ENCODE measurements at places on chromosomes 2 and 18.

DNA sequence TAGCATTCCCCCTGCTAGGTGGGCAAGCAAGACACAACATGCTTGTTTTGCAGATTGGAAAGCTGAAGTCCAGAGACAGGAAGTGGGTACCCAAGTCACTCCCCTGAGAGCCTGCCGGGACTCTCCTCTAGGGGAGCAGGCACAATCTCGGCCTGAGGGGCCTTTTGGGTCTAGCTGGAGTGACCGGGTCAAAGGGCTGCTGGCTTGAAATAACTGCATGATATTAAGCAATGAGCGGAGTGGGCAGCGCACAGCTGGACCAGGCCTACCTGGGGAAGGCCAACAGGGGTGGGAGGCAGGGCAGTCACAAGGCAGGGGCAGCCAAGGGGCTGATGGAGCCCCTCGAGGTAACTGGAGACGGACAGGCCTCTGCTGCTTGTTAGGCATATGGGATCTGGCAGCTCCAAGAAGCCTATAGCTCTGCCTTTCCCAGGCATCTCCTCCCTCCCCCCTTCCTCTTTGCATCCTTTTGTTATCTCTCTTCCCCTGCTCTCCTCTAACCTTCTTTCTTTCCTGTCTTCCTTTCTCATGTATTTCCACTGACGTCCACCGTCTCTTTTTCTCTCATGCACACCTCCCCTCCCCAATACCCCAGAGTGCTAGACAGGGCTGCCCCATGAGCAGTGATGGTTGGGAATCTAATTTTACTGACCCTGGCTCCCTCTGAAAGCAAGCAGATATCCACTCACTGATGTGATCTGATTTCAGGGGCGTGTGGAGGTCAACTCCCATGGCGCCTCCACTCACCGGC is 237.5 kb downstream of the LOXHD1 start:
- DNase-seq = no peak

DNA sequence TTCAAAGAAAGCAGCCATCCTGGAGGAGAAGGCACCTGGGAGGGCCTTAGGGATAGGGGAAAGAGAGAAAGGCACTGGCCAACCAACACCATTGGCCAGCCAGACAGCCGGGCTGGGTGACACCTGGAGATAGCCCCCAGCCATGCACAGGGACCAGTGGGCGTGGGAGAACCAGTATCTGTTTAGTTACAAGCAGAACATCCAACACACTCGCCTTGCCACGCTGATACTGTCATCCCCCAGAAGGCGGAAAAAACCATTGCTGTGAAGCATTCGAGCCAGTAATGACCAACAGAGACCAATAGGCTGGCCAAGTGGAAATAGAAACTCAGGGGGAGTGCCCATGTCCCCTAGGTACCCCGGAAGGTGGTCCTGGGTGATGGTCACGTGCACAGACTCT is 15.5 kb downstream of the ASPRV1 start:
- DNase-seq = no peak

GRCh38 chr2:133489641-133490410 is 78.4 kb downstream of the NCKAP5 start:
- no peak for DNase-seq

DNA sequence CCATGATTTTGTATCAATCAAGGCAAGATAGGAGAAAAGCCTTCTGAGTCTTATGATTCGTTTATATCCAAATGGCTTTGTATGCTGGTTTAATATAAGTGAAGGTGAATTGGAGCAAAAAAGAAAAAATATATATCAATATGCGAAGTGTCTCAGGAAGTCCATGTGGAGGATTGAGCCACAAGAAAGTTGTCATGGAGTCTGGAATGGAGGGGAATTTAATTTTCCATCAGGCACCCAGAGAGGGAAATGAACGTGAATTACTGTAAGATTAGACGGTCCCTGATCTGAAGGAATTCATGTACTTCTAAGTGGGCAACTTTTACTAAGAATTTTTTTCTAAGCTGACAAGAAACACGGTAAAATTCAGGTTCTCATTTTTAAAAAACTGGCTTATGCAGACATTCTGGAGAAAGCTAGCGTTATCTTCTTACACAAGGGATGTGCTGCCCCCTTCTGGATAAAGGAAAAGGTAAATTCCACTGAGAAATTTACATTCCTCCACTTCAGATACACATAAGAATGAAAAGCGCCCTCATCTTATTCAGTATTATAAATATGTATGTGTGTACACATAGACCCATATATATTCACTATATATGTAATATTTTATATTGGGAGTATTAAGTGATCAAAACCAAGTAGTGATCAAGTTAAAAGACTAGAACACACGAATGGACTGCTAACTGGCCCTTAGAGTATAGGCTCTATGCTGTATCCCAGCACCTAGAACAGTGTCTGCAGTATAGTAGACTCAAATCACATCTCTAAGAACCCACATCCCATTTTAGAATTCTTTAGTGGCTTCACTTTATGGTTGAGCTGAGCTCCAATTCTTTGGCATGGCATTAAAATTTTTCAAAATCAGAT is 289.0 kb upstream of the TFPI start:
- peak; percentile 42 for DNase-seq

DNA sequence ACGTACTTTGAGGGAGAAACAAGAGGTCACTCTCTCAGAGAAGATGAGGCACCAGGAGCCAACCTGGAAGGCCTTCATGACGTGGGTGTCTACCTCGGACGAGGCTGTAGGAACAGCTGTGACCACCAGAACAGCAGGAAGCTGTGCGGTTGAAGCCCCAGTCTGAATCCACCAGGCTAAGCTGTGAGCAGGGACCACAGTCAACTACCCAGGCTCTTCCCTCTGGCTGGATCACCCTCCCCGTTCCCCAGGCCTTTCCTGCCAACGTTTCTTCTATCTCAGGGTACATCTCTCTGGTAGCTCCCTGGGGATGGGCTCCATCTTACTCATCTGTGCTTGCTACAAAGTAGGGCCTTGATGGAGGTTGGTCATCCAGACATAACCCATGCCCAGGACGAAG is 36.8 kb upstream of the CYP27C1 start:
- no peak for DNase-seq

DNA sequence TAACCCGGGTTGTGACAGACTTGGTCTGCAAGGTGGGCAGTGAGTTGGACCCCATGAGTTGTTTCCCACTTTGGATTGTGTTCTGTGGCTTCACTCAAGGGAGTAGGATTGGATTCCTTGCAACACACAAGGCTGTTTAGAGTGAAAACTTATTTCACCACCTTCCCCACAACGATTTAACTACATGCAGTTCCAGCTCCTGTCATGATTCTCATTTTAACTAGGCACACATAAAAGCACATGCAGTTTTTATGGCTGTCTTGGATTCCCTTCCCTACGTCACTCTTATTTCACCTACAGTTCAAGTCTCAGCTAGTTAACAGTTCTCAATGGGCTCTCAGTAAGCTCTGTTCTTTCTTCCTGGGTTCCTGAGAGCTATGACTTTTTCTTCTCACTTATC is 15.9 kb downstream of the EFEMP1 start:
- DNase-seq = no peak

- no peak for DNase-seq
Measured at GRCh38 chr2:151972241-151973012, 126.4 kb downstream of the CACNB4 start.

GRCh38 chr2:237929979-237930378 is 36.8 kb upstream of the UBE2F start:
- DNase-seq = no peak

GRCh38 chr18:33051407-33051806 is 278.6 kb upstream of the KLHL14 start:
- DNase-seq = no peak

DNA sequence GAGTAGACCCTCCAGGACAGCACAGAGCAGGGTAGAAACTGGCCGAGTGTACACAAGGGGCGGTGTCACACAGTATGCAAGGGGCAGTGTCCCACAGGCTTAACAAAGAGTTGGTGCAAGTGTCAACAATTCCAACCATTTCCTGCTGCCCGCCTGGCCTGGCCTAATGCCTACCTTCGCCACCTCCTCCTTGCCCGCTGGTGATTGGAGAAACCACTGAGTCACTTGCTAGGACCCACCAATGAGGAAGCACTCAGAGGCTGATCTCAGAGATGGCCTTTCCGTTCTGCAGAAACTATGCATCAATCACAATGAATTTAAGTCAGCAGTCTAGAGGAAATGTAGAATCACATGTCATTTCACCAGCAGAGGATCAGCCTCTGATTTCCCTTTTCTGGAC is 263.3 kb upstream of the PKDCC start:
- DNase-seq = no peak

DNA sequence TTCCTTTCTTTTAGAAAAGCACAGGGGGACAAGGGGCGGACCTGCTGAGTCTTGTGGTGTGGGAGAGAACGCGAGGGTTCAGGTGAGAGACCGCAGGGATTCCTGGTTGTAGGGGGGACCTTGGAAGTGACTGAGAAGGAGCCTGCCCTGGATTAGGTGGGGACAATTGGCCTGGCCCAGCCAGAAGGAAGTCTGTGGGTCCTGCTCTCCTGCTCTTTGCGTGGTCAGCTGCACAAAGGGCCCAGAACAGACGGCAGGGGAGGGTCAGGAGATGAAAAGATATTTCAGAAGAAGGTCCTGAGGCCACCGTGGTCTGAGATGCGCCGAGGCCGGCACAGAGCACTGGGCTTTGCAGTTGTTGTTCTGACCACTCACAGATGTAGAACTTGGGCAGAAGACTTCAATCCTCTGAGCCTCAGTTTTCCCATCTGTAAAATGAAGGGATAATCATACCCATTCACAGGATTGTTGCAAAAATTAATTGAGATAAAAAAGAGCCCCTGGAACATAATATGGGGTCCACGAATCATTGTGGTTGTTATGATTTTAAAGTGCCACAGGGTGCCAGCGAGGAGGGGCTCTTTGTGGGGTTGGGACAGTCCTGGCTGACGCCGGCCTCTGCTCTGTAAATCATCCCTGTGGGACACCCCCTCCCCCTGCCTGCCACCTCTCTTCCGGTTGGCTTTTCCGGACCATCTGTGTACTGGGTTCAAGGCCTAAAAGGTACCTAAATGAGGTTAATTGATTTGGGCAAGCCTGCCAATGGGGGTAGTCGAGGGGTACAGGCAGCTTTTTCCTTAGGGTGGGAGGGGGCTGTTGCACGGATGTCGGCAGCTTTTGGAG is 1.8 kb downstream of the LPIN1 start:
- DNase-seq = no peak

DNA sequence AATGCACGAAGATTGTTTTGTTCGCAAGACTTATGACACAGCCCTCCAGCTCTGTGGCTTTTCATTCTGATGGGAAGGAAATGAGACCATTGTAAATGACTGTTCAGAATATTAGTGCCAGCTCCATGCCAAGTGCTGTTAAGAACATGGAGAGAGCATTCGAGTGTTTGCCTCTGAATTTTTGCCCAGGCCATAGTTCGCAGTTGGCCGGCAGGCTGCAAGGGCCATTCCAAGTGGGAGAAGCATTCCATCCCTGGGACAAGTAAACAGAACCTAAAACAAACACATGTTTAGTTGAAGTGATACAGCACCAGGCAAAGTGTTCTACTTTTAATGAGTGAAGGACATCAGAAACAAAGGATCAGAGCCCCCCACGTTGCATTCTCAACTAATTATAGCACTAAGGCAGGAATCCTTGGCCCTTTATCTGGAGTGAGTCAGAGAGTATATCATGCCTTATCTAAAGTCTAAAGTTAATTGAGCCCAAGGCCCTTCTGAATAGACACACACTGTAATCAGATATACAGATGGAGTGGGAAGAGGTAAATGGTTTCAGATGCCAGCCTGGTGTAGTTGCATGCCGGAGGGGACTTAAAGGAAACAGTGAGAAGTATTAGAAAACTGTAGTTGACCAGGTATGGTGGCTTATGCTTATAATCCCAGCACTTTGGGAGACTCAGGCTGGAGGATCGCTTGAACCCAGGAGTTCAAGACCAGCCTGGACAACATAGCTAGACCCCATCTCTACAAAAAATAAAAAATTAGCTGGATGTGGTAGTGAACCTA is 53.3 kb downstream of the NEDD4L start:
- DNase-seq = no peak

- no peak for DNase-seq
Measured at GRCh38 chr2:199777315-199777714, 73.7 kb downstream of the FTCDNL1 start.

DNA sequence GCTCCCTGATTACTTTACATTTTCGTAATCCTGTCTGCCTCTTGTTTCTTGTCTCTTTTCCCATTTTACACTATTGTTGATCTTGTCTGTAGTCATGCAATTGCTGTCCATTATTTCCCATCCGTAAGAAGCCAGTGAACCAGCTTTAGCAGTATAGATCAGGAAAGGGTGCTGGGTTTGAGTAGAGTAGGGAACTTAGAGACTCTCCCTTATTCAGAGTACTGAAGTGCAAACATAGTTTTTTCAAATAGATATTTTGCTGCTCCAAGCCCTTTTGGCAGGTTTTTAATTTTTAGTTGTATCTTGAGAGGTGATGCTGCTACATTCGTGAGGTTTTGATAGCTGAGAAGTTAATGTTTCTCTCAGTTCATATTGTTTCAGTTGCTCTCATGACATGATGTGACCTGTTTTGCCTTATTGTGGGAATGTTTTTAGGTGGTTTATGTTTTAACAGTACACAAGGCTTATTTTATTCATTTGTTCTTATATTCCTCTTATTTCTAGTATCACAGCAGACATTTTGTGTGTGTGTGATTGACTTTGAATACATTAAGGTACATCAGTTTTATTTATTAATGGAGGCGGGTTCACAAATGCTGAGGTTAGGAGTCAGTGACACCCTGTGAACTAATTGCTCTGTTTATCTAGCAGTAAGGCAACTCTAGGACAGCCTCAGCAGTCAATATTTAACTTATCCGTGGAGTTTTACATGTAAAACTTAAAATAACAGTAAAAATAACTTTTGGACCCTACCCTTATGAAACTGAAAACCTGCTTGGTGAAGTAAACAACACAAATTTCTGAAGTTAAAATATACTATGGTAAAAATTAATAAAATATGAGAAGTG is 118.4 kb downstream of the ZNF407 start:
- DNase-seq = no peak

DNA sequence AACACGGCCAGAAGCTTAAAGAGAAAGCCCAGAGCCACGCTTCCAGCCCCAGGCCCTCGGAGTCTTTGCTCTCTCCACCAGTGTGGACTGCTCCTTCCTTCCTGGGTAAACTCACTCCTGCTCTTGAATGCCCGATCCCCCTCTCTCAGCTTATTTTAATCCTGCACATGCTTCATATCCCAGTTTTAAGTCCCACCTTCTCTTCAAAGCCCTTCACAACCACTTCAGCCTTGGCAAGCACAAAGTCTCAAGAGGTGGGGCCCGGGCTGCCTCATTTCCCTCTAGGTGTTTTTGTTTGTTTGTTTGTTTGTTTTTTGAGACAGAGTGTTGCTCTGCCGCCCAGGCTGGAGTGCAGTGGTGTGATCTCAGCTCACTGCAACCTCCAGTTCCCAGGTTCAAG is 21.6 kb upstream of the CREG2 start:
- no peak for DNase-seq

GRCh38 chr2:64474121-64474571 is 20.2 kb downstream of the LGALSL start:
- DNase-seq = no peak

DNA sequence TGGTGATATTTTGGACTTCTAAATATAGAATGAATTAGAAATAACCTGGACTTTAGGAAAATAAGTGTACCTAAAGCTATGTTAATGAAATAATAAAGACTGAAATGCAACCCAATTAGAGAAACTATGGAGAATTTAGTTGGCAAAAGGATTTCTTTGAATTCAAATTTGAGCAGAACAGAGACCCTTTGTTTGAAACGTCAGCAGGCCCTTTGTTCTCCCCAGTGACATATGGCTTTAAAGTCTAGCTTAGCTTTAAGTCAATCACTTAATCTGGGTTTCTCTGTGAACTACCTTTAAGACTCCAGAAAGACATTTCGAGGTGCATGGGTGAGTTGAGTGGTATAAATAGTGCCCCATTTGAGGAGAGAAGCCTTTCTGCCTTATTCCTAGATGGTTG is 130.5 kb upstream of the CREB1 start:
- no peak for DNase-seq

Measured in fibroblast of skin of left quadriceps (primary cell).